ENCODE measurements at places on chromosomes 3 and 15.

- DNase-seq = no peak
These were observed 194.8 kb downstream of the XXYLT1 start for GRCh38 chr3:195075941-195076875.

GRCh38 chr15:42612367-42612912 is 37.0 kb downstream of the STARD9 start:
- no peak for DNase-seq

DNA sequence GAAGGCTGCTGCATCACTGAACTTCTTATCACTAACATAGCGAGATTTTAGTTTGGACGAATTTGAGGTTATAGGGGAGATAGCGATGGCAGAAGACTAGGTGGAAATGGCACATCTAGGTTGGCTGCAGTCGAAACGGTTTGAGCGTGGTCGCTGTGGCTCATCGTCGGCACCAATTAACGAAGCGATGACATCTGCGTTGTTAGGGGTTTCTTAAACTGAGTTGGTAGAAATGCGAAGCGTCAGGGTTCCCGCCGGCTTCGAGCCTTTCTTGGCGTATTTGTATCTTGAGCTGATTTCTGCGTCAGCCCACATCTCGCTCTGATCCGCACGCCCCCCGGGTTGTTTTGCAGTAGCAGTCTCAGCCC is 319 bp downstream of the LNP1 start:
- peak; percentile 37 for DNase-seq

GRCh38 chr3:184284696-184285095 is 8.9 kb downstream of the ECE2 start:
- DNase-seq = peak; percentile 55

- DNase-seq = no peak
These were observed 65.0 kb downstream of the MYO5A start for GRCh38 chr15:52463638-52464037.

- DNase-seq = no peak
These were observed 534 bp downstream of the FRMD5 start for GRCh38 chr15:44194323-44195150.

DNA sequence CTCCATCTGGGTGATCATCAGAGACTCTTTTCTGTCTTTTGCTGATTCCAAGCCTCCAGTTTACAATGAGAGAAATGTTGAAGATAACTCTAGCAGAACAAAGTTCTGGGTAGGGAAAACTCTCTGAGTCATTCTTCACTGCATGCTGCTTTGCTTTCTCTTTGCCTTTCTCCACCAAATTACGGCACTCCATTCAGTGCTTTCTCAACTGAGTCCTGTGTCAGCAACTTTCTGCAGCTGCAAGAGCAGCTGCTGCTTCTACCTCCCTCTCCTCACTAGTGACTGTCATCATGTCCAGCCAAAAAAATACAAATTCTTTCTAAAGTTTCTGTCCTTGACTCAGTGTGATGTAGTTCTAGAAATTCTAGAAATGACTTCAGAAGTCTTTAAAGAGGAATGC is 953.8 kb downstream of the IGSF11 start:
- DNase-seq = no peak

- no peak for DNase-seq
These were observed 12.9 kb downstream of the BDH1 start for GRCh38 chr3:197542741-197543454.

DNA sequence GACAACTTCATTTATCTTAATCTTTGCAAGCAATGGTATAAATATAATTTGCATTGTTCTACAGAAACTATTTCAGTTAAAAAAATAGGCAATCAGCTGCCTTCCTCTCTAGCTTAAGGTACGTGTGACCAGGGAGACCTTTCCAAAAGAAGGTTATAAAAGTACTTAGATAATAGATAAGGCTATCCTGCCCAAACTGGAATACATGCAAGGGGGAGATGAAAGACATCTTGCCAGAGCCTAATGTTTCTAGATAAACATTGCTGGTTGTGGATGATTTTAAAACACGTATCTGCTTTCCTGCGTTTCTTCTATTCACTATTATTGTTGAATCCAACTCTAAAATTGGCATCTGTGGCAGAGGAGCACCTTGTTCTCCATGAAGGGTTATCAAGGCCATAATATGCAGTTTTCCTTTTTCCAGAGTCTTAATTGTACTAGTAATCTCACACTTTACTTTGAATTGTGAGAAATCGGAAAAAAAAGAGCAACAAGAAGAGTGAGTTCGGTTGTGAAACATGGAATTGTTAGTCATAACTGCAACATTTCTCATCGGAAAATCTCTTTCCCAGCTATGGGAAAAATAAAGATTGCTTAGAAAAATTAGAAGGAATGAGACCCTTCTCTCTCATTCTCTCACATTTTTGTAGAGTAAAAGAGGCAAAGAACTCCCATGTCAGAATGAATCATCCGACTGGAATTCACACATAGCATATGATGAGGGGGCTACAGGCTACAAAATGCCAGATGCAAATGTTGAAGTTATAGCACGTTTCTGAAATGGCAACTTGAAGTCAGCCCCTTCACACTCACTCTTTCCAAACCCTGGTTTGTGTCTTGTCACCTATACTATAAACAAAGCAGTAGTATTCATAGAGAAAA is 936.1 kb upstream of the NR2F2 start:
- no peak for DNase-seq

GRCh38 chr15:33226559-33227181 is 32.2 kb upstream of the FMN1 start:
- DNase-seq = no peak

DNA sequence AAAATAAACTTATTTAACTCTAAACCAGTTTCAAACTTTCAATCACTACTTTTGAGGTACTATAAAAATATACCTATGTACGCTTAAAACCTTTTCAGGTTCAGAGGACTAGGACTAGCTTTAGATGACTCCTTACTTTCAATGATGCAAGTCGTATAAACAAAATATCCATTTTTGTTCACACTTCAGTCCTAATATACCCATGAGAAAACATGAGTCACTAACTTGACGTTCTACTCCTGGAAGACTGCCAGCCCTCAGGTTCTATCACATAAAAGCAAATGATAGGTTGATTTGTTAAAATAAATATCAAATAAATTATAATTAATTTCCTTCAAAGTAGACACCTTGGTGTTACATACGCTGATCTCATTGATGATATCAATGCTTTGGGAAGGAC is 10.6 kb upstream of the P3H2 start:
- DNase-seq = no peak

DNA sequence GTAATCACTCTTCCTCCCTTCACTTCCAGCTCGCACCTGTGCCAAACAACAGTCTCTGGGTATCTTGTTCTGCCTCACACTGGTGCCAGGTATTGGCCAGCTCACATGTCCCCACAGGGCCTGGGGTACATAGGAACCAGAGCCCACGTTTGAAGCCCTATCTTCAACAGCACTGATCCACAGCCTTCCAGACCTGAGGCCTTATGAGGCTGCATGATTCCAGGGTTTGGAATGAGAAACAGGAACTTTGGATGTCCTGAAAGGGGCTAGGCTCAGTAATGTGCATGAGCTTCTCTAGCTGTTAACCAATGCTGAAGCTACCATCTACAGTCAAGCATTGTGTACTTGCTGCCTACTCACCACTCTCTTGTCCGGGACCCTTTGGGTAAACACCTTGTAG is 92.4 kb downstream of the GPR156 start:
- no peak for DNase-seq

DNA sequence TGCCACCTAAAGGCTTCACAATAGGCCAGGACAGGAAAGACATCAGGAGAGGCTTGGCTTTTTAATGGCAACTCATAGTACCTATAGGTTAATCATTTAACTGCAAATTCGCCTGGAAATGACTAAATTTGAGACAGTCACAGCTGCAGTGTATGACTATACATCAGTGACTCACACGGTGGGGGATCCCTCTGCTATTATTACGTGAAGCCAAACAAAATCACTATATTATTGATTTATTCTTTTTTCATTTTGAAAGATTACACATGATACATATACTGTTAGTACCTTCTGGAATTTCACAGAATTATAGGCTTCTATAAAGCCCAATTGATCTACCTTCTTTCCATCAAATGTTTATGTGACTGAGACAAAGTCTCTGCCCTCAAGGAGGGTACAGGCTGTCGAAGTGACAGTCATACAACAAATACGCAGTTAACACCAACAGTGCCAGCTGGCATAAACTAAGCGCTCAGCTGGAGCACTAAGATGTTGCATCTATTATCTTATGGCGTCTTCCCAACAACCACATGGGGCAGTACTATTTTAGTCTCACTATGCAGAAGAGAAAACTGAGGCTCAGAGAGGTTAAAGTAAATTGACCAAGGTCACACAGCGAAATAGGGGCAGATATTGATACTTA is 82.0 kb upstream of the LMOD3 start:
- DNase-seq = no peak

GRCh38 chr3:70999730-71000129 is 583.8 kb downstream of the FOXP1 start:
- no peak for DNase-seq

DNA sequence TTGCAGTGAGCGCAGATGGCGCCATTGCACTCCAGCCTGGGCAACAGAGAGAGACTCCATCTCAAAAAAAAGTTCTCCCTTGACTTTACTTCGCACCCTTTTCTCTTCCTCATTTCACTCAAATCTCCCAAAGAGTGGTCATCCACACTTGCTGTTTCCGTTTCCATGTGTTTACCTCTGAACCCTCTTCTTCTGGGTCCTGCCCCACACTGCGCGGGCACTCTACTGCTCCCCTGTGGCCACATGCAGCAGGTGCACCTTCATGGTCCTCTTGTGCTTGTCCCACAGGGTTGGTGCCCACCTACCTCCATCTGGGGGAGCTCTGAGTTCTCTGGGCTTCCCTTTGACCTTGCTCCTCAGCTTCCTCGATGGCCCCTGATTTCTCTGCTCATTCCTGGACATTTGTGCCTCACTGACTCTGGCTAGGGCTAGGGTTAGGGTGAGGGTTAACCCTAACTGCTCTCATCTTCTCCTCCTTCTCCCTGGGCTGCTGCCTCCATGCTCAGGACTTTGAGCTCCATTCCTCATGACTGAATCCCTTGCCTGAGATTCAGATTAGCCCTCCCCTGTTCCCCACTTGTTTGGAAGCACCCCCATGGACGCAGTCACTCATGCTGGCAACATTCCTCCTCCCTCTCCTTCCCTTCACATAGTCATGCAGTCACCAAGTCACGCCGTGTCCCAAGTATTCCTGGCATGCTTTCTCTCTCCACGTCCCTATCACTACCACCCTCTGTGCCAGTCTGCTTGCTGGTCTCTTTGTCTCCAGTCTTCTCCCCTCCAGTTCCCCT is 26.6 kb upstream of the KY start:
- peak; percentile 38 for DNase-seq

DNA sequence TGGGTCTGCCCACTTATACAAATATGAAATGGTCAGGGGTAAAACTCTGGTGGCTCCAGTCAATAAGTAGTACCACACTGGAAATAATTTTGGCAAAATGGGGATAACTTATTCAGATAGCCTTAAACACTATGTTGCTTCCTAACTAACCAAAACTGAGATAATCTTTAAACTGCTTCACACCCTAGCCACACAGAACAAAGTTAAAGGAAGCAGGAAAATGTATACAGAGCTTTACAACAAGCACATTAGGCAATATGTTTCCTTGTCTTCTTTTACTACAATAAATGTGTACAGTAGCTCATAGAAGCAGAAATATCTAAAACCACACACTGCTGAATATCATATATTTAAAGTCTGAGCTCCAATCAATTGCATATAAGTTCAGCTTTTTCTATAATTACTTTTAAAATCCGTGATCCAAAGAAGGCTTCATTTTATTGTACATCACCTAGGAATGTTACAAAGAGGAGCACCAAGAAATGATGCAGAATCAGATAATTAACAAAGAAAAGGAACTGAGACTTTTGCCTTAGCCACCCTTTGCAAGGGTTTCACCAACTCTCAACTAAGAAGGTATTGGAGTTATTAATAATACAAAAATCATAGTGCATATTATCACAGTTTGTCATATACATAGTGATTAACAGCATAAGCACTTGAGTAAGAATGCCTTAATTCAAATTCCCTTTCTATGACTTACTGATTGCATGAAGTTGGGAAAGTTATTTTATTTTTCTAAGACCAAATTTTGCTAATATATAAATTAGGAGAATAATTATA is 9.2 kb upstream of the SSR3 start:
- DNase-seq = no peak
